ENCODE measurements at places on chromosomes 2 and 18. TPM values are rescaled to one million over a fixed set of nuclear protein-coding genes. Genes with fewer than 3 reads are reported as not detected.

The PKDCC gene
- total RNA-seq: 30.5 TPM

The ALPI gene
- total RNA-seq: not detected

The CTAGE1 gene
- not detected for total RNA-seq

The POTEC gene
- not detected for total RNA-seq
